Cardiac fibroblast (primary cell): ENCODE measurements at places on chromosomes 13 and 19.

DNA sequence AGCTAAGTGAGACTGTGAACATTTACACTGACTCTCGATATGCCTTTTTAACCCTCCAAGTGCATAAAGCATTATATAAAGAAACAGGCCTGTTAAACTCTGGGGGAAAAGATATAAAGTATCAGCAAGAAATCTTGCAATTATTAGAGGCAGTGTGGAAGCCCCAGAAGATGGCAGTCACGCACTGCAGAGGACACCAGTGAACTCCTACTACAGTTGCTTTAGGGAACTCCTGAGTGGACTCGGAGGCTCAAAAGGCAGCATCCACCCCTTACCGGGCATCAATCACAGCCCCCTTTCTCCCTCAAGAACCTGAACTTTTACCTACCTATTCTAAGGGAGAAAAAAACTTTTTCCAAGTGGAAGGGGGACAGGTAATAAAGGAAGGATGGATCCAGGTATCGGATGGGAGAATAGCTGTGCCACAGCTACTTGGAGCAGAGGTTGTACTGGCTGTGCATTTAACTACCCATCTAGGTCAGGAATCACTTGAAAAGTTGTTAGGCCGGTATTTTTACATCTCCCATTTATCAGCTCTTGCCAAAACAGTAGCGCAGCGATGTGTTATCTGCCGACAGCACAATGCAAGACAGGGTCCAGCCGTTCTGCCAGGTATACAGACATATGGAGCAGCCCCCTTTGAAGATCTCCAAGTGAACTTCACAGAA, 80.1 kb downstream of the ZNF486 start:
- peak; percentile 34 for DNase-seq

DNA sequence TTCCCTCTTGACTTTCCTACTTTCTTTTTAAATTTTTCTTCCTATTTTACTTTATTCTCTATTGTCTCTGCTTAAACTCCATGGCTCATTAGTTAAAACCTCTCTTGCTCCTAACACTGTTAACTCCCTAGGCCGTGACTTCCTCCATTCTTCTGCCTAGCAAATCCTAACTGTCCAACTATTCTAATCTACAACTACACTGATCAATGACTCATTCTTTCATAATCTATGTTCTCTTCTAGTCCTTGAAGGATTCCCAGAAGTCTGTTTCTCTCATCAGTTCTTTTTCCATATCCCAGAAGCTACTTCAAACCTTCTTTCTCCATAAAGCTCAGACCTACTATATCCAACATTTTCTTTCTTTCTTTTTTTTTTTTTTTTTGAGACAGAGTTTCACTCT, 66.9 kb downstream of the MICU2 start:
- peak; percentile 21 for DNase-seq

GRCh38 chr13:85367887-85368286, 431.3 kb downstream of the SLITRK6 start:
- DNase-seq = no peak

DNA sequence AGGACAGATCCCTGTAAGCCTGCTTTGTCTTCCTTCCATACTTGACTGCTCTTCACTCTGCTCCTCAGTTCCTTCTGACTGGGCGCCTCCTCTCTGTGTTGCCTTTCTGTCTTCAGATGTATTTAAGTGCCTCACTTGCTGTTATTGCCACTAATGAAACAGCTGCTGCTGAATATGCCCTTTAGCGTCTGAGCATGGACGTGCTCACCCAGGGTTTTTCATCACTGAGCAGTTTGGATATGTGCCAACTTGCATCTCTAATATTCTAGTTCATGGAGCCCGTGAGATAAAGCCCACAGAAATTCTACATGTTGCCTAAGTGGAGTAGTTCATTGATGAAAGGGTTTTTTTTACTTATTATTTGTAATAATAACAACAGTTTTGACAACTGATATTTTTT, 198.2 kb downstream of the MYO16 start:
- no peak for DNase-seq

GRCh38 chr19:7645656-7646425, 8.9 kb downstream of the STXBP2 start:
- no peak for DNase-seq

- DNase-seq = no peak
Observed at GRCh38 chr19:43611788-43612187, at the start of gene SRRM5. TSS of gene SRRM5 (plus strand) at chr19:43612088. CDS start at chr19:43612122, 34 bp downstream.

DNA sequence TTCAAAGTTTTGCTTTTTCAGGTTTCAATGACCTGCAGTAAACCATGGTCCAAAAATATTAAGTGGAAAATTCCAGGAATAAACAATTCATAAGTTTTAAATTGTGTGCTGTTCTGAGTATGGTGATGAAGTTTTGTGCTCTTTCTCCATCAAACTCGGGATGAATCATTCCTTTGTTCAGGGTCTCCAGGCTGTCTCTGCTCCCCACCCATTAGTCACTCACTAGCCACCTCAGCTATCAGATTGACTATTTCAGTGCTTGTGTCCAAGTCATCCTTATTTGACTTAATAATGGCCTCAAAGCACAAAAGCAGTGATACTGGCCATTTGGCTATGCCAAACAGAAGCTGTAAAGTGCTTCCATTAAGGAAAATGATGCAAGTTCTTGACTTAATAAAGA, 1140.4 kb downstream of the EFNB2 start:
- DNase-seq = peak; percentile 5
